ENCODE measurements at places on chromosomes 7 and 10. TPM values are rescaled to one million over a fixed set of nuclear protein-coding genes. Genes with fewer than 3 reads are reported as not detected.
A peak's percentile ranks its signal among the peaks of the same experiment; 100 is the strongest.

- no peak for DNase-seq
Measured at GRCh38 chr10:57968328-57969016, 299.2 kb downstream of the IPMK start.

- DNase-seq, result no peak
Measured at GRCh38 chr7:45414226-45414625, 159.9 kb upstream of the ADCY1 start.

DNA sequence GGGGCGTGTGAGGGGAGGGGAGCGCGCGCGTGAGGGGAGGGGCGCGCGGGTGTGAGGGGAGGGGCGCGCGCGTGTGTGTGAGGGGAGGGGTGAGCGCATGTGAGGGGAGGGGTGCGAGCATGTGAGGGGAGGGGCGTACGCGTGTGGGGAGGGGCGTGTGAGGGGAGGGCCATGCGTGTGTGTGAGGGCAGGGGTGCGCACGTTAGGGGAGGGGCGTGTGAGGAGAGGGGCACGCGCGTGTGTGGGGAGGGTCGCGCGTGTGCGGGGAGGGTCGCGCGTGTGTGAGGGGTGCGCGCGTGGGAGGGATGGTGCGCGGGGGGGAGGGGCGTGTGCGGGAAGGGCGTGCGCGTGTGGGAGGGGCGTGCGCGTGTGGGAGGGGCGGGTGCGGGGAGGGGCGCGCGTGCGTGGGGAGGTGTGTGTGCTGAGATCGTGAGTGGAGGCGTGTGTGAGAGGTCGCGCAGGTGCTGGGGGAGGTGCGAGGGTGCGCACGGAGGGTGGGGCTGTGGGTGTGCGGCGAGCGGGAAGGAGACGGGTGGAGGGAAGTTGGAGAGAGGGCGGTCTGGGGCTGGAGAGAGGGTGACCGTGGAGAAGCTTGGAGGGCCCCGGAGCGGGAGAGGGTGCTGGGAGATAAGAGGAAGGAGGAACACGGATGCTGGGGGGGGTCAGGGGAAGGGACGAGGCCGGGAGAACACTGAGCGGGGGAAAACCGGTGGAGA lies 19.7 kb downstream of the MXI1 start:
- no peak for DNase-seq

- DNase-seq, result no peak
Measured at GRCh38 chr10:6607182-6607581, 27.1 kb upstream of the PRKCQ start.

DNA sequence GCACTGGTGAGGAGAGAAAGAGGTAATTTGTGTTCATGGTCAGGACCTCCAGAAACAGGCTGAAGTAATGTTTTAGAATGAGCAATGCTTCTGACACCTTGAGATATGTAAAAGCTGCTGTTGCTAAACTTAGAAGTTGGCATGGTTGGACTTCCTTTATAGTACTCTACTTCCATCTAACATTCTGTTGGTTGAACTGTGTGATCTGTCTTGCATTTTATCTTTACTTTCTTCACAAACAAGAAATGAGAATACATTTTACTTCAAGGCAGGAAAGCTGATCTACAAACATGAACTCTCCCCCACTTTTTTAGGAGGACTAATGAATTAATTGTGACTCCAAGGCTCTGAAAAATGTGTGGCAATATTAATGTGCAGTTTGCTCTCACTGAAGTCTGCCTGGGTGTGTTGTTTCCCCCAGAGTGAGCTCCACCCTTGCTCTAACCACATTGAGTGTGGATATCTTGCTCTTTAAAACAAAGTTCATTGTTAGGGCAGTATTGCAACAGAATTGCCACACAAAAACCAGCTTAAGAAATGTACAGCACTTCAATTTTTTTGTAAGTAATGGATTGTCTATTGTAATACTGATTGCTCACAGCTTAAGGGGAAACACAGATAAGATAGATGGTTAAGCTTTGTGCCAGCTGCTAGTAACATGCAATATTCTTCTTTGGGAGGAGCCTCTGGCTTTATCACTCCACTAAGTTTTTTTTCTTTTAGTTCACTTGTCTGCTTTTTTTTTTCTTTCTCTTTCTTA lies 69.0 kb downstream of the ADD3 start:
- DNase-seq, result peak; percentile 92

DNA sequence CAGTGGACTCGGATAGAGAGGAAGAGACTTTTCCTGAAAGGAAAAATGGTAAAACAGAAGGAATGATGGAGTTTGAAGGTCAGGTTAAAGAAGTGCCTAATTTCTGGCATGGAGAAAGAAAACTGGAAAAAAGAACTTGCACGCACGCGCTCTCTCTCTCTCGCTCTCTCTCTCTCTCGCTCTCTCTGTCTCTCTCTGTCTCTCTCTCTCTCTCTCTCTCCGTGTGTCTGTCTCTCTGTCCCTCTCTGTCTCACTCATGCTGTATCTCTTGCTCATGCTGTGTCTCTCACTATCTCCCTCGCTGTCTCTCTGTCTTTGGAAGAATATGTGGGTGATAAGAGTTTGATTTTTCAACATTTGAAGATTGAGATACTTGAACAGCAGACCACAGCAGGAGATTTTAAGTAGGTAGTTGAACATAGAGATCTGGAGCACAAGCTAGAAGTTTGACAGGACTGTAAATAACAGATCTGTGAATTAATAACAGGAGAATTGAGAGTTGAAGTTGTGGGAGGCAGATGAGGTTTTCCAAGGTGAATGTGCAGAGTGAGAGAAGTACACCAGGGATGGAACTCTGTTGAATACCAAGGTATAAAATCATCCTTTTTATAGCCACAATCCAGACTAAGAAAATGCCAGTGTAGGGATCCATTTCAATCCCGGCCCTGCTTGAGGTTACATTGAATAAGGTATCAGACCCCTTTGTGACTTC lies 33.1 kb downstream of the ADD3 start:
- DNase-seq, result peak; percentile 10

DNA sequence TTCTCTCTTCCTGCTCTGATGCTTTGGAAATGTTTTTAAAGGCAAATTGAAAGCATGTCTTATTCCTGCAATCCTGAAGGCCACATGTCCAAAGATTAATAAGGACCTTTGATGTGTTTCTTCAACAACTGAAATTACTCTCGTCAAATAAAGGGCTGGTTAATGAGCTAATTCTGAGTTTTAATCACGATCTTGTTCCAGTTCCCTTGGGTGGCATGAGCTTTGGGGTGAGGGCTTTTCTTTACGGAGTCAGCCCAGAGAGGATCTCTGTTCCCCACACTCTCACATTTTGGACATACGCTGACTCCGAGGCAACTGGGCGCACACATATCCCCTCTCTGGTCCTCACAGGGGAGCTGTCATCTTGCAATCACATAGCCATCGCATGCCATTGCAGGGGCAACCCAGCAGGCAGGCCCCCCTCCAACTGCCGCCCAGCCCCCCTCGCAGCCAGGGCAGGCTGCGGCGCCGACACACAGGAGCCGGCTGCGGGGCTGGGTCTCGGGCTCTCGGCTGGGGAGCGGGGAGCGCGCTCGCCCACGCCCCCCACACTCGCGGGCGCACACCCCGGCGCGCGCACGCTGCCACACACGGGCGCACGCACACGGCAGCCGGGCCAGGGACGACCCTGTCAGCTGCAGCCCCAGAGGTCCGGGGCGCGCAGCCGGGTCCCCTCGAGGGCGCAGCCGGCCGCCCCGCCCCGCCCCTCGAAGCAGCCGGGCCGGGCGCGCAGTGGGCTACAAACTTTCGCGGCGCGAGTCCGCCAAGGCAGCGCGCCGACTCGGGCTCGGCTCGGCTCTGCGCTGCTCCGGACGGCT lies at the start of gene GDF10:
Gene GDF10, plus strand, starts transcription at position 587 of the 818 bp plus-strand sequence. CDS start 455 bp downstream, outside the sequence.
- no peak for DNase-seq

DNA sequence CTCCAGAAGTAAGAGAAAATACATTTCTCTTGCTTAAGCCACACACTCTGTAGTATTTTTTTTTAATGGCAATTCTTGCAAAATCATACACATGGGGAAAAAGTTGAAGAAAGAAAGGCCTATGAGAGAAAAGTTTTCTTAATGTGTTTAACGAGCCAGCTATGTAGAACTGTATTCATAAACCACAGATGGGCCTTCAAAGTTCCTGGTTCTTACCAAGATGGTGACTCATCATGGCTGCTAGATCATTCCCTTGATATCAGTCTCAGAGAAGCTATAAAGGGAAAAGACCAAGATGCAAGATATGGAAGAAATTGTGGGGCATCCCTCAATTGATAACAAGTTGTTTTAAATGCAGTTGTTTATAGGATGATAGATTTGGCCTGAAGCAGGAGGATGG lies 992.7 kb upstream of the MBL2 start:
- no peak for DNase-seq

DNA sequence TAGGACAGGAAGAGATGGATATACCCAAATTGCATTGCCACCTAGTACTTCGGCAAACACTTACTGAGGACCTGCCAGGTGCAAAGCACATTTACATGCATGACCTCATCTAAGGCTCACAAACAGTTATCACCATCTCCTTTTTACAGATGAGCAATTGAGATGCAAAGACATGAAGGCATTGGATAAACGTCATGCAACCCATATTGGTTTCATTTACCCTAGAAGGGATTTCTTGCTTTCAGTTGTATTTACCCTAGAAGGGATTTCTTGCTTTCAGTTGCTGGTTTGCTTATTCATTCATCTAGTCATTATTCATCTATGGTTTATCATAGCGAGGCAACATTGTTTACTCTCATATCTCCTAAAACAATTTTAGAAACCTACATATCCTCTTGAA lies 52.2 kb downstream of the STEAP1B start:
- no peak for DNase-seq

DNA sequence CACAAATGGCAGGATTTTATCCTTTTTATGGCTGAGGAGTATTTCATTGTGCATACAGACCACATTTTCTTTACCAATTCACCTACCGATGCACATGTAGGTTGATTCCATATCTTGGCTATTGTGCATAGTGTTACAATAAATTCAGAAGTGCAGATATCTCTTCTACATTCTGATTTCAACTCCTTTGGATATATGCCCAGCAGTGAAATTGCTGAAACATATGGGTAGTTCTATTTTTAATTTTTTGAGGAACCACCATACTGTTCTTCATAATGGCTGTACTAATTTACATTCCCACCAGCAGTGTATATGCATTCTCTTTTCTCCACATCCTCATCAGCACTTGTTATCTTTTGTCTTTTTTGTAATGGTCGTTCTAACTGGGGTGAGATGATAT lies 1290.3 kb downstream of the XPNPEP1 start:
- no peak for DNase-seq

DNA sequence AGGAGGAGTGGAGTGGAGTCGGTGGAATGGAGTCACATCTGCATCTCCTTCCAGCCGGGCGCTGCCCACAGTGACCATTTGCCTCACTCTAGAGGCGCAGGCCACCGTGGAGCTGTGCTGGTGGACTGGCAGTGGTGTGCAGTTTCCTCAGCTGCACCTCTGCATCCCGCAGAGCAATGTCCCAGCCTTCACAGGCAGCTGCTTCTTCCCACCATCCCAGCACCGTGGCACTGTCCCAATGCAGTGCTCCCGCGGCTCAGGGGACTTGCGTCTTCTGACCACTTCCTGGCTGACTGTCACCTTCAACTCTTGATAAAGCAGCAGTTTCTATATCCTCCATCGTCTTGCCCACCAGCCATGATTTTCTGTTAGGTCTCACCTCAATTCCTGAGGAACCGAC lies 90.3 kb upstream of the SFMBT2 start:
- DNase-seq, result no peak

- DNase-seq, result no peak
Measured at GRCh38 chr10:109926061-109926745, 2.9 kb upstream of the XPNPEP1 start.

GRCh38 chr7:112782498-112782897 lies 7.7 kb downstream of the TMEM168 start:
- no peak for DNase-seq

- peak; percentile 58 for DNase-seq
Measured at GRCh38 chr7:120023494-120024167, 249.3 kb upstream of the KCND2 start.

DNA sequence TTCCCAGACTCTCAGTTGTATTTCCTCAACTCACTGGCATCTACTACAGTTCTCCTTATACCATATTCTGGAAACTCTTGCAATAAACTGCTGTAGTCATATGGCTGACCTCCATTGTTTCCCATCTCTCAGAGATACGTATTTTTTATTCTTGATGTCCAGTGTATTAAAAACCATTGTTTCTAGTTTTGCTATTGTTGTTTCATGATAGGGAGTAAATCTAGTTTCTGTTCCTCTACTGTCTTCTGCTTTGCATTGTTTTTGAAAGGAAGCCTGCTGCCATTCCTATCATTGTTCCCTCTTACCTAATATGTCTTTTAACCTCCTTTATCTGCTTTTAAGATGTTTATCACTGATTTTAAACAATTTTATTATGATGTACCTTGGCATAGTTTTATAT lies 255.0 kb downstream of the ADK start:
- DNase-seq, result no peak

DNA sequence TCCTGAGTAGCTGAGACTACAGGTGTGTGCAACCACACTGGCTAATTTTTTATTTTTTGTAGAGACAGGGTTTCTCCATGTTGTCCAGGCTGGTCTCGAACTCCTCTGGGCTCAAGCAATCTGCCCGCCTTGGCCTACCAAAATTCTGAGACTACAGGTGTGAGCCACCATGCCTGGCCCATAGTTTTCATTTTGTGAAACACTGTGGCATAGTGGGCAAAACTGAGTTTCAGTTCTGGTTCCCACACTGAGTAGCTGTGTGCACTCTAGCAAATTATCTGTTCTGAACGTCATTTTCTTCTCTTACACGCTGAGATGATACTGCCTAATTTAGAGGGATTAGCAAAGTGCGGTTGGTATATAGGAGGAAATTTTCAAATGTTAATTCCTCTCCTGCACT lies 13.5 kb downstream of the ATP5MK start:
- DNase-seq, result no peak

TMEM270 gene
- total RNA-seq, result not detected

UTF1 gene
- total RNA-seq, result not detected

PLXNA4 gene
- total RNA-seq, result not detected

ANXA8 gene
- total RNA-seq, result not detected

TUBB8 gene
- not detected for total RNA-seq

GNAT3 gene
- not detected for total RNA-seq

LIPF gene
- total RNA-seq, result not detected

CHRM2 gene
- 0.06 TPM for total RNA-seq

SPDYE1 gene
- not detected for total RNA-seq

STEAP1 gene
- 33.7 TPM for total RNA-seq

CYP3A5 gene
- total RNA-seq, result not detected

TRIL gene
- total RNA-seq, result 0.32 TPM

TAS2R5 gene
- total RNA-seq, result not detected

LSM8 gene
- total RNA-seq, result 43.9 TPM

AGAP9 gene
- total RNA-seq, result 2.3 TPM

PIK3CG gene
- total RNA-seq, result not detected

SMKR1 gene
- 0.71 TPM for total RNA-seq

TSPAN13 gene
- total RNA-seq, result 0.96 TPM
